ENCODE measurements at places on chromosomes 5 and 9.

DNA sequence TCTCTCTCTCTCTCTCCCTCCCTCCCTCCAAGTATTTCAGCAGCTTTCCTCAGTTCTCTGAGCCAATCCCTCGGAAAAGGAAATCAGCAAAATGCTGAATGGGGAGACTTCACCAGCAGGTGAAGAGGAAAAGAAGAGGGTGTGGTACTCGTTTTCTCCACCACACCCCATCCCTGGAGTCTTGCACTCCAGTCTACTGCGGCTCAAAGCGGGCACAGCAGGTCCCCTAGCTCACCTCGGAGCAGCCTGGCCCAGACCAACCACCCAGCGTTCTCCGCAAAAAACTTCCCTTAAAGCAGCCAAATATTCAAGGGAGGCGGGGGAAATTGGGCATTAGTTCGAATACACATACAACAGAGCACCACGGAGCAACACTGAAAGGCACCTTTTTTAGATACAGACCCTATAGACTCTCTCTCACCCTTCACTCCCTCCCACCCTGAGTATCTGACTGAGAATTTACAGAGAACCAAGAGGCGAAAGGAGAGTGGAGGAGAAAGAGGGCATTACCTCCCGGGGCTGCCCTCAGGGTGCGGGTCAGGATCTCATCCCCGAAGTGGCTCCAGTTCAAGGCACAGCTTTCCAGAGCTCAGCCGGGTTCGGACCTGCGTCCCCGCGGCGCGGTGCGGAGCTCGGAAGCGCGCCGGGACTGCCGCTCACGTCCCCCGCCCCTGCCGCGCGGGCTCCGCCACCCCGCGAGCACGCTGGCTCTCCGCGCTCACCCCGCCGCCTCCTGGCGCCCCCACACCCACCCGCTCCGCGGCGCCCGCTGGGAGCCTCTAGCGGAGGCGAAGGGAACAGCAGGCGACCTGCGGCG is 1638.5 kb upstream of the C9orf72 start:
- peaks cover 6% of the 10 kb centered on the region for H3K4me1 ChIP-seq
- no peaks in the 10 kb centered on the region for H3K36me3 ChIP-seq
- DNase-seq, result peak; percentile 63
- H3K4me3 ChIP-seq, result peak overlapping the region; percentile 67
- H3K27me3 ChIP-seq, result peaks cover 60% of the 10 kb centered on the region

DNA sequence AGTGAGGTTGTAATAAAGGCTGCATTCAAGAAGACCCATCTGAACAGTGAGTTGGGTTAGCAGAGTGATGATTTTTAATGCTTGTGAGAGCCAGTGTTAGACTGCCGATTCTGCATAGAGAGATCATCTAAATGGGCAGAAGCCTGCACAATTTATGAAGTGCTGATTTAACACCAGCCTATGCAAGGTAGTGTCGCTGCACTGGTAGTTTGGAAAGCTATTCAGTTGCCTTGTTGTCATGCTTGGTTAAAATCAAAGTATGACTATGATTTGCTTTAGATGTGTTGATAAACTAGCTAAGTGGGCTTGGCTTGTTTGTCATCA is 379 bp upstream of the LRRTM2 start:
- peaks cover 11% of the 10 kb centered on the region for H3K4me1 ChIP-seq
- no peaks in the 10 kb centered on the region for H3K27me3 ChIP-seq
- no peaks in the 10 kb centered on the region for H3K36me3 ChIP-seq
- no peak for DNase-seq

DNA sequence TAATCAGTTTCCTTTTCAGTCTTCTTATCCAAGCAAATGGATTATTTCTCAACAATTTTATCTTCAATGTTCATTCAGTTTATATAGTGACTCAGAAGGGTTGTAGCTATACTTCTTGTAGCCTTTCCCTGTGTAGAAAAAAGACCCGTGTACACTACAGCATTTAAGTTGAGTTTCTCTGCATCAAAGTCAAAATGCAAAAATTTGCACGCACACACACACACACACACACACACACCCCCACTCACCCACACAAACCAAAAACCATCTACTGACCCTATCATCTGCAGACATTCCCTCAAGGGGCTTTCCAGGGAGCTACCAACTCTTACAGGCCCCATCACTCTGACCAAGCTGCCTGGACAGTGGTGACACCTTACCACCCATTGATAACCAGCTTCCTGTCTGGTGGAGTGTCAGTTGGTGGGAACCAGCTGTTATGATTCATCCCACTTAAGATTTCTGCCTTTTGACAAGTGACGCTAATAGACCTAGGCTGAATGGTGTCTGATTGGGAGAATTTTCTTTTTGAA is 12.2 kb upstream of the ELL2 start:
- no peak overlapping the region for H3K4me3 ChIP-seq
- peaks cover 3% of the 10 kb centered on the region for H3K4me1 ChIP-seq
- H3K27me3 ChIP-seq, result no peaks in the 10 kb centered on the region
- peak; percentile 95 for DNase-seq

DNA sequence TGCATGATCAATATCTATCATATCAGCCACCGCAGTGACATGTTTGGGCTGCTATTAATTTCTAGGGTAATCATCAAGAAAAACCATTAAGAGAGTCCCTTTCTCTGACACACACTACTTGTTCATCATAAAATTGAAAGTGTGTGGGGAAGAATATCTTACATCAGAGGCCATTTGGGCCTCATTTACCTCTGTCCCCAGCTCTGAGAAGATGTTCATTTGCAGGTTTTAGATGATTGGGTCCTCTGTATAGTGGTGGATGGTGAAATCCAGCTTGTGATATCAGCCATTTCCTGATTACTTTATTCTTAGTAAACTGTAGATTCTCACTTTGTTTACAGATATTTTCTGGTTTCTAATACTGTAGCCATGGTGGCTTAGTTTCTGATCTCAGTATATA is 29.8 kb upstream of the PJA2 start:
- H3K4me3 ChIP-seq, result no peak overlapping the region
- DNase-seq, result peak; percentile 17
- no peaks in the 10 kb centered on the region for H3K27me3 ChIP-seq
- no peak overlapping the region for H3K27ac ChIP-seq
- H3K36me3 ChIP-seq, result no peaks in the 10 kb centered on the region

DNA sequence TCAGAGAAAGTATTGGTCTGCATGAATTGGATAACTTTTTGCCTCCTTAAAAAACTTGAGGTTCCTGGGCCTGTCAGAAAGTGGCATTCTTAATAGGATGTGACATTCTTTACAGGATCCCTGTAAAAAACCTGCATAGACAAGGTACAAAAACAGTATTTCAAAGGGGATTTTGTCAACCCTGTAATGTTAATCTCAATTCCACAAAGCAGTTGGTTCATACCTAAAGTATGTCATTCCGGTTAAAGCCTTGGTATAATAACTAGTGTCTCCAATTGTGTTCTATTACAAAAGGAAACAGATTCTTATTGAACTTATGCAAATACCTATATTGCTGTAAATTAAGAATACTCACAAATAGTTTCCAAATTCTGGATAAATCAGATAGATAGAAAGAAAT is 169.7 kb downstream of the CDH10 start:
- no peaks in the 10 kb centered on the region for H3K4me1 ChIP-seq
- no peaks in the 10 kb centered on the region for H3K27me3 ChIP-seq
- no peak overlapping the region for H3K27ac ChIP-seq
- no peak for DNase-seq
- H3K4me3 ChIP-seq, result no peak overlapping the region

GRCh38 chr5:162888268-162888667 is 549.1 kb upstream of the CCNG1 start:
- DNase-seq, result no peak
- H3K27me3 ChIP-seq, result no peaks in the 10 kb centered on the region
- no peak overlapping the region for H3K27ac ChIP-seq
- H3K36me3 ChIP-seq, result no peaks in the 10 kb centered on the region
- no peaks in the 10 kb centered on the region for H3K4me1 ChIP-seq

DNA sequence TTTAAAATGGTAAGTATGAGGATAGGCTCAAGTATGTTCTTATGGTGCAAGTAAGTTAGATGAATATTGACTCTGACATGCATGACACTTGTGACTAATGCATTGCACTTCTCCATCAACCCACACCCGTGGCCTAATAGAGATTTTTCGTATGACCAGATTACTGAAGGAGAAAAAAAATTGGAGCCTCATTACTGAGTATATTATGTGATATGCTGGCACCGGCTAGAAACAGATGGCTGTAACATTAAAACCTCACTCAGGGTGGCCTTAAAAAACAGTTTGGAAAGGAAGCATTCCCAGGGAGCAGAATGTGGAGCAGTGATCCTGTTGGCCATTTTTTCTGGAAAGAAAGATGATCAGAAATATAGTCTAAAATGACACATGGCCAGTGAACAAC is 766.4 kb downstream of the PRELID2 start:
- H3K4me3 ChIP-seq, result no peak overlapping the region
- DNase-seq, result no peak
- H3K36me3 ChIP-seq, result no peaks in the 10 kb centered on the region
- no peaks in the 10 kb centered on the region for H3K4me1 ChIP-seq
- no peaks in the 10 kb centered on the region for H3K27me3 ChIP-seq

GRCh38 chr9:89743216-89743572 is 138.4 kb downstream of the GADD45G start:
- H3K4me3 ChIP-seq, result no peak overlapping the region
- no peak overlapping the region for H3K27ac ChIP-seq
- peaks cover 33% of the 10 kb centered on the region for H3K27me3 ChIP-seq
- no peaks in the 10 kb centered on the region for H3K36me3 ChIP-seq

DNA sequence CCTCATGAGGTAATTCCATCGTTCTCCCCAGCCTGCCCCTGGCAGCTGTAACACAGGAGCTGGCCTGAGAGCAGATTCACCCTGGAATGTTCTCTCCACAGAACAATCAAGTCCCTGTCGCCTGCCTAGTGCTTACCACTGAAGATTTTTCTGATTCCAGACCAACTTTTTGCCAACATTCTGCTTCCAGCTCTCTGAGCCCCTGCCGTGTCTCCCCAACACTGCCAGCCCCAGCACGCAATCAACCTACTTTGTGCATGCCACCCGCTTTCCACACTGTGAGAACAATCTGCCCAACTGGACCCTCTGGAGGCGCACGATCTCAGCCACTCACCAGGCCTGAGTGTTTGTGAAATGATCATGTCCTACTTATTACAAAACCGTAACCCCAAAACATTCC is 62.6 kb downstream of the PSMB7 start:
- no peaks in the 10 kb centered on the region for H3K27me3 ChIP-seq
- no peak overlapping the region for H3K4me3 ChIP-seq
- peaks cover 92% of the 10 kb centered on the region for H3K36me3 ChIP-seq
- no peak for DNase-seq

GRCh38 chr9:126386088-126386487 is 59.5 kb downstream of the MVB12B start:
- no peak for DNase-seq
- H3K27ac ChIP-seq, result no peak overlapping the region
- H3K36me3 ChIP-seq, result no peaks in the 10 kb centered on the region
- no peaks in the 10 kb centered on the region for H3K4me1 ChIP-seq
- no peaks in the 10 kb centered on the region for H3K27me3 ChIP-seq

DNA sequence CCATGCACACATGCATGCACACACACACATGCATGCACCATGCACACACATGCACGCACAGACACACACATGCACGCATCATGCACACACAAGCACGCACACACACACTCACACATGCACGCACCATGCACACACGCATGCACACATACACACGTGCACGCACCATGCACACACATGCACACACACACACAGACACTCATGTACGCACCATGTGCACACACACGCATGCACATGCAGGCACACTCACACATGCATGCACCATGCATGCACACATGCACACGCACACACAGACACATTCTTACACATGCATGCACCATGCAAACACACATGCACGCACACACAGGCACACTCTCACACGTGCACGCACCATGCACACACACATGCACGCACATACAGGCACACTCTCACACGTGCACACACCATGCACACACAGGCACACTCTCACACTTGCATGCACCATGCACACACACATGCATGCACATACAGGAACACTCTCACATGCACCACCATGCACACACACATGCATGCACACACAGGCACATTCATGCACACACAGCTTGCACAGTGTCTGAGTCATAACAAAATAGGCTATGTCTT is 117.5 kb downstream of the TENT4A start:
- no peak for DNase-seq
- H3K27me3 ChIP-seq, result no peaks in the 10 kb centered on the region

DNA sequence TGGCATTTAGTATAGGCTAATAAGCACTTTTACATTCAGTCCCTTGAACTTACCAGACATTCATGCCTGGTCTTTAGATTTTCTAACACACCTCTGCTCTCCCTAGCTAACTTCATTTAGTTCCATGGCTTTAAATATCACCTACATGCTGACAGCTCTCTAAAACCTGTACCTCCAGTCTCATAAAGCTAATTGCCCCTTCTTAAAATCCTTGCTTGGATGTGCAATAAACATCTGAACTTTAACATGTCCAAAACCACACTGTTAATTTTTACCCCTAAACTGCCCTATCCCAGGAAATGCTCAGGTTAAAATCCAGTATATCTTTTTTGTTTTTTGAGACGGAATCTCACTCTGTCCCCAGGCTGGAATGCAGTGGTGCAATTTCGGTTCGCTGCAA is 139.8 kb downstream of the CPLANE1 start:
- H3K4me3 ChIP-seq, result no peak overlapping the region
- H3K27me3 ChIP-seq, result no peaks in the 10 kb centered on the region
- peaks cover 88% of the 10 kb centered on the region for H3K36me3 ChIP-seq
- DNase-seq, result no peak
- no peak overlapping the region for H3K27ac ChIP-seq

GRCh38 chr5:107894361-107894760 is 223.6 kb upstream of the EFNA5 start:
- no peaks in the 10 kb centered on the region for H3K4me1 ChIP-seq
- no peak overlapping the region for H3K4me3 ChIP-seq
- peak; percentile 11 for DNase-seq
- no peaks in the 10 kb centered on the region for H3K27me3 ChIP-seq

- DNase-seq, result no peak
- H3K27me3 ChIP-seq, result no peaks in the 10 kb centered on the region
- no peak overlapping the region for H3K27ac ChIP-seq
- no peaks in the 10 kb centered on the region for H3K36me3 ChIP-seq
- H3K4me3 ChIP-seq, result no peak overlapping the region
These were observed 38.7 kb downstream of the LURAP1L start for GRCh38 chr9:12813533-12813932.

DNA sequence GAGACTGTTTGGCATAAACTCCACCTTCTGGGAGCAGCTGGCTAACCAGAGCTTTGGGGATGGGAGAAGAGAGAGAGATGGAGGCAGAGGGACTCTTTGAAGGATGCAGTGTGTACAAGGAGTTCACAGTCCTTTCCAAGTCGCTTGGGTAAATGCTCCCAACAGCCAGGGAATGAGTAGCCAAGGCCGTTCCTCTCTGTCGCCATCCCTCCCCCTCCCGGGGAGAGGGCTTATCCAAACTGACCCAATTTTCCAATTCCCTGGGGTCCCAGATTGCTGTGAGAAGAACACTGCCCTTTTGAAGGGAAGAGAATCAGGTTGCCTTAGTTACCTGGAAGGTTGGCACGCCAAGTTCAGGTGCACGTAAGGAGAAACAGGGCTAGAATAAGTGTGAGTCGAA is 7.9 kb downstream of the WWC1 start:
- no peak for DNase-seq
- H3K36me3 ChIP-seq, result no peaks in the 10 kb centered on the region
- H3K4me3 ChIP-seq, result no peak overlapping the region
- no peak overlapping the region for H3K27ac ChIP-seq

All from mesenchymal stem cell (in vitro differentiated cells and primary cell).